ENCODE measurements at places on chromosomes 1 and 21. TPM values are rescaled to one million over a fixed set of nuclear protein-coding genes. Genes with fewer than 3 reads are reported as not detected.

The PALMD gene
- total RNA-seq: 0.09 TPM

The KLHDC8A gene
- 1.6 TPM for total RNA-seq

The SMIM1 gene
- 10.2 TPM for total RNA-seq

The OLIG1 gene
- total RNA-seq: 2.4 TPM

DNA sequence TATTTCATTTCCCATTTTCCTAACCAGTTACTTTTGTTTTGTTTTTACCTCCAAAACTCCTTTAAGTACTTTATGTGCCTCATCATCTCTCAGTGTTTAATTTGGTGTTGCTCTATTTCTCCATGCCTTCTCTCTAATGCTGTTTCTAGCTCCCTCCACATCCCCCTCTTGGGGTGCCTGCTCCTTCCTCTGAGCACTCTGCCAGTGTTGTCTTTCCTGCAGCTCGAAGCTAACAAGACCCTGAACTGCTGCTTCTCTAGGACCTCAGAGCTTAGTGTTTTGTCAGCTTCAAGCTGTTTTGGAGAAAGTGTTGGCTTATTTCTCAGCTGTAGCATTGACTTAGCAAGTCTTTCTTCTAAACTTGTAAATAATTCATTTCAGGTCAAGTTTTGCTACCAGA lies 290.6 kb downstream of the DPYD start:
- H3K4me1 ChIP-seq: 0 out of 2 replicates have a peak, but pooled peaks cover 4% of the 10 kb centered on the region
- no peak for DNase-seq
- H3K36me3 ChIP-seq: no peaks in the 10 kb centered on the region
- H3K4me3 ChIP-seq: no peak overlapping the region
- no peaks in the 10 kb centered on the region for H3K27me3 ChIP-seq
- no peak overlapping the region for H3K27ac ChIP-seq

DNA sequence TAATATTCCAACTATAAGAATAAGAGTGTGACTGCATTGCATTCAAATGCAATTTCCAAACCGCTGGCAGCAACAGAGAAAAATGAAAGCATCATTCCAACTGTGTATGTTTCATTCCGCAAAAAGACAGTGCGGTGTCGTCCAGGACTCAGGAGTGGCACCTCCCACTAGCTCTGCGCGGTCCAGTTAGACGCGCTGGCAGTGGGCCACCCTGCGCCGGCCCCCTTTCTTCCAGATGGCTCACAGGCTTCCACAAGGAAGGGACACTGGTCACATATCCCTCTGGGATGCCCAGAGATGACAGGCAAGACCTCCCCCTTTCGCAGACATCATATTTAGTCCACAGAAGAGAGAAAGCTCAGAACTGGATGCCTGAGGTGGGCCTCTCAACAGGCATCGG lies 11.9 kb downstream of the WRAP73 start:
- H3K4me1 ChIP-seq: no peaks in the 10 kb centered on the region
- no peak for DNase-seq
- no peak overlapping the region for H3K27ac ChIP-seq
- H3K36me3 ChIP-seq: peaks cover 26% of the 10 kb centered on the region
- no peak overlapping the region for H3K4me3 ChIP-seq

DNA sequence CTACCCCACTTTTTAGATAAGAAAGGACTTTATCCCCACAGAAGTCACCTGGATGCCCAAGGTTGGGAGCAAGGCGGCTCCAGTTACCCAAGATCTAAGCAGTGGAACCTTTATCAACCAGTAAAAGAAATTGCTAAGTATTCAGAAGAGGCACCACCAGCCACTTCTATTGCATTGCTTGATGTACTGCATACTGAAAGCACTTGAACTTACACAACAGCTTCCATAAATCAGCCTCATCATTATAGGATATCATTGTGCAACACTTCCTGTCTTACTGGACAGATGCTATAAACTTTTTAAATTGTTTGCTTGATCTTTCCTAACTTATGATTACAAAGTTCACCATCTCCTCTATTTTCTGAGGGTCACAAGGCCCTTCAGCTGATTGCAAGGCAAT lies 642.7 kb upstream of the CXADR start:
- H3K36me3 ChIP-seq: no peaks in the 10 kb centered on the region
- H3K4me1 ChIP-seq: peaks cover 6% of the 10 kb centered on the region
- H3K27ac ChIP-seq: no peak overlapping the region
- H3K27me3 ChIP-seq: no peaks in the 10 kb centered on the region
- no peak for DNase-seq
- no peak overlapping the region for H3K4me3 ChIP-seq

- H3K36me3 ChIP-seq: peaks cover 6% of the 10 kb centered on the region
- H3K27me3 ChIP-seq: no peaks in the 10 kb centered on the region
- peaks cover 6% of the 10 kb centered on the region for H3K4me1 ChIP-seq
- H3K4me3 ChIP-seq: no peak overlapping the region
- DNase-seq: no peak
Observed at GRCh38 chr21:16534408-16535101, 804.8 kb downstream of the USP25 start.

GRCh38 chr1:175272361-175272760 lies 79.8 kb upstream of the KIAA0040 start:
- no peak overlapping the region for H3K4me3 ChIP-seq
- no peaks in the 10 kb centered on the region for H3K4me1 ChIP-seq
- H3K27me3 ChIP-seq: peaks cover 10% of the 10 kb centered on the region
- H3K36me3 ChIP-seq: no peaks in the 10 kb centered on the region
- no peak for DNase-seq

GRCh38 chr1:158185770-158186169 lies 5.1 kb downstream of the CD1D start:
- H3K27me3 ChIP-seq: peaks cover 41% of the 10 kb centered on the region
- no peak for DNase-seq
- H3K27ac ChIP-seq: no peak overlapping the region
- H3K4me1 ChIP-seq: peaks cover 47% of the 10 kb centered on the region
